Occipital lobe (tissue), 3 donors: ENCODE measurements at places on chromosomes 16 and 17.
A peak's percentile ranks its signal among the peaks of the same experiment; 100 is the strongest.

DNA sequence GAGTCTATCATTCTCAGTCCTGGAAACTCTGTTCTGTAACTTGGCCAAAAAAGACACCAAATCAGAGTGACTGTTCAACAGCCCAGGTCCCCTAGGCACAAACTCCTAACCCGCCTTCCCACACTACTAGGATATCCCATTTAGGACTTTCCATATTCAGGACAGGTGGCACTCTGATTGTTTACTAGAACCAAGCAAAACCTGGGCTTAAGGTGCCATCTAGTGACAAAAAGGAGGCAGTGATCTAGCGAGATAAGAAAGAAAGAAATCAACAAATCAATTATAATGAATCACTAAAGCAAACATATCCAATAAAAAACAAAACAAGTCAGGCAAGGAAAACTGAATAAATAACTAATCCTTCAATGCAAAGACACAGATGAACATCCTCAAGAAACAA is 203.9 kb downstream of the CEP112 start:
- no peak for DNase-seq

DNA sequence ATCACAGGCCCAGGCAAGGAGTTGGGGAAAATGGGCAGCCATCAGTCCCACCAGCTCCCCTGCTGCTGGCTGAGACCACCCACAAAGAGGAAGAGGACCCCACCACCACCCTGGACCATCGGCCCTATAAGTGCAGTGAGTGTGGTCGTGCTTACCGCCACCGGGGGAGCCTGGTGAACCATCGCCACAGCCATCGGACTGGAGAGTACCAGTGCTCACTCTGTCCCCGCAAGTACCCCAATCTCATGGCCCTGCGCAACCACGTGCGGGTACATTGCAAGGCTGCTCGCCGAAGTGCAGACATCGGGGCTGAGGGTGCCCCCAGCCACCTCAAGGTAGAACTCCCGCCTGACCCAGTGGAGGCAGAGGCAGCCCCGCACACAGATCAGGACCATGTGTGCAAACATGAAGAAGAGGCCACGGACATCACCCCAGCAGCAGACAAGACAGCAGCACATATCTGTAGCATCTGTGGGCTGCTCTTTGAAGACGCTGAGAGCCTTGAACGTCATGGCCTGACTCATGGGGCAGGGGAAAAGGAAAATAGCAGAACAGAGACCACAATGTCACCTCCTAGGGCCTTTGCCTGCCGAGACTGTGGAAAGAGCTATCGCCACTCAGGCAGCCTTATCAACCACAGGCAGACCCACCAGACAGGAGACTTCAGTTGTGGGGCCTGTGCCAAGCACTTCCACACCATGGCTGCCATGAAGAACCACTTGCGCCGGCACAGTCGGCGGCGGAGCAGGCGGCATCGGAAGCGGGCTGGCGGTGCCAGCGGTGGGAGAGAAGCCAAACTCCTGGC is 3.6 kb downstream of the ZNF646 start:
- DNase-seq, result no peak

DNA sequence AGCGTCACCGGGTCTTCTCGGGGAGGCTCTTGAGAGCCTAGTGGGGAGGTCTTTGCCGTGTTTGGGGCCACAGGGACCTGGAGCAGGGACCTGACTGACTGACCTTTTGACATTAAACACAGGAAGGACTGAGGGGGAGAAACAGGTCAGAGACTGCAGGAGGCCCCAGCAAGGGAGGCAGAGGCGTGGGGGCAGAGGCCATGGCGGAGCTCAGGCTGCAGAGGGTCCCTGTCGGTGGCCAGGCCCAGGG is 41.6 kb upstream of the GSE1 start:
- no peak for DNase-seq

DNA sequence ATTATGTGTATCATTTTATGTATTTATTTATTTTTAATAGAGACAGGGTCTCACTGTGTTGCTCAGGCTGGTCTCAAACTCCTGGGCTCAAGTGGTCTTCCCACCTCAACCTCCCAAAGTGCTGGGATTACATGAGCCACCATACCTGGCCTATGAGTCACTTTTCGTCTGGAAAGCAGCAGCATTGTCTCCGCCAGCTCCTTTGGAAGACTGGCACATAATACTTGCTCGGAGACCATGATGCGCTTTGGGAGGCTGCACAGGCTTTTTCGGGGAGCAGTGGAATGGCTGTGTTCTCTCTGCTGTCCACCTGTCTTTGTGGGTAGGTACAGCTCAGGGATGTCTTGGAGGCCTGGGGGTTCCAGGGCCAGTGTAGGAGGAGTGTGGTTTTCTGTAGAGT is 102.2 kb downstream of the AATF start:
- no peak for DNase-seq

DNA sequence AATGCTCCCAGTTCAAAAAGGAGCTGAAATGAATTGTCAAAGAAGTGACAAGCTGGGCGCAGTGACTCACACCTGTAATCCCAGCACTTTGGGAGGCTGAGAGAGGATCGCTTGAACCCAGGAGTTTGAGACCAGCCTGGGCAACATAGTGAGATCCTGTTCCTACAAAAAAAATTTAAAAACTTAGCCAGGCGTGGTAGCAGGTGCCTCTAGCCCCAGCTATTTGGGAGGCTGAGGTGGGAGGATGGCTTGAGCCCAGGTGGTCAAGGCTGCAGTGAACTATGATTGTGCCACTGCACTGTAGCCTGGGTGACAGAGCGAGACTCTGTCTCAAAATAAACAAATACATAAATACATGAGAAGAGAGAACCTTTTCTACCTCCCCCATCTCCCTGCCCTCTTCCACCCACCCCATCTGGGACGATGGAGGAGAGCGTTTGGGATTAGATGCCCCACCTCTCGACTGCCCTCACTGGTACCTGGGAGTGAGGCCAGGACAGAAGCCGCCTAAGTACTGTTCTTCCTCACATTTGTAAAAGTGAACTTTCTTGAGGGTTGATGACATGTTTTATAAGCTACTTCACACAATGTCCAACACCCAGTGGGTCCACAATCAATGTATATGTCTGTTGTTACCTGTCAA is 2.4 kb downstream of the IL4R start:
- no peak for DNase-seq

DNA sequence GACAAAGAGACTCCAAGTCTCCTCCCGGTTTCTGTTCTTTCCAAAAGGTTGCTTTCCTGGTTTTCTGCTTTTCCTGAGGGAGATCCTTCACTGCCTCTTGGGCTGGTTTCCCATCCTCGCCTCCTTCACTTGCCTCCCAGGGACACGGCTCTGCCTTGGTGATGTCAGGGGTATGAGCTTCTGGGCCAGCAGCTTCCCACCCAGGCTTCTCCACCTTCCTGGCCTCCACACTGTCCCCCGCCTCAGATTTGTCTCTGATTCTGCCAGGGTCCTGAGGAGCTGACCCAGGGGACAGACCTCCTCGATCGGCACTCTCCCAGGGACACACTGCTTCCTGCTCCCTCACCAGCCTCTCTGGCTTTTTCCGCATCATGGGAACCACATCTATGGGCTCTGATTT is 14.5 kb downstream of the GPR179 start:
- DNase-seq, result no peak

DNA sequence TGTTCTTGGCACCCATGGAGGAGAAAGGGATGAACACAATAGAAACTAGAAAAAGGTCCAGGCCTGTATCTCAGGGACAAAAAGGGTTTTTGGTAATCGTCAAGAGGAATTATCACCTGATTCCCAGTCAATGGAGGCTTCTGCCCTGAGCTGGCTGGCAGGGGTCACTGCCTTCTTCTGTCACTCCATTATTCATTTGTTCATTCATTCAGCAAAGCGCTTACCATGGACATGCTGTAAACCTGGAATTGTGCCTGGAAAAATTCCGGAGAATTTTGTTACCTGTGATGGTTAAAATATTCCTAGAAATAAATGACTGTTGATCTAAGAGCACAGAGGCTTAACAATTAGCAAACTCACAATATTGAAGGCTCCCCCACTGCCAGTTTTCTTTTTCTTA is 212.3 kb downstream of the SHISA9 start:
- DNase-seq, result no peak

DNA sequence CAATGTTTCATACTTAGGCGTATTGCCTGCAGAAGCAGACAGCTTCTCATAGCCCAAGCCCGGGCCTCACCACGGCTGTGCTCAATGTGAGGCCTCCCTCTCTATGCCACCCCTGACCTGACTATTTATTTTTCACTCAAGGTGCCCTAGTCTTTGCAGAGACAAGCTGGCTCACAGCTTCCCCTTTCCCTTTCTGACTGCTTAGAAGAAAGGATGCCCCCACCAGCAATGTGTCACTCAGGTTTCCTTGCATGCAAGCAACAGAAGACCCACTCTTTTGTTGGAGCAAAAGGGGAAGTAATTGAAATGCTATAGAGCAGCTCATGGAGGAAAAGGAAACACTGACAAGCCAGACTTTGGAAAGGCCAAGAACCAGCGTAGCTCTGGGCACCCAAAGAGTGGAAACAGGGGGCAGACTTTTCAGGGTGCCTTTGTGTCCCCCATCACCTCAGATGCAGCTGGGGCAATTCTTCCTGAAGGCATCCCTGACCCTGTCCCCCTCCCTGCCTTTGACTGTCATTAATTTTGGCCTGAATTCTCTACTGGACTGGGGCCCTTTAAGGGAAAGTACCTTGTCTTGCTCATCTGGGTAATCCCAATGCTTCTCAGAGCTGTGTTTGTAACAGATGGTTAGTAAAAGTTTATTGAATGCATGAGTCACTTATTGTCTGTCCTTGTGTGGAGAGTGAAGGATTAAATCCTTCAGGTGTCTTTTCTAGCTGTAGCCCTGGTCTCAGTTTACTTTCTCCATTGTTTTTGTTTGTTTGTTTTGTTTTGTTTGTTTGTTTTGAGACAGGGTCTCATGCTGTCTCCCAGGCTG is 17.8 kb downstream of the RGS9 start:
- DNase-seq, result no peak

- DNase-seq, result peak; percentile 3
Measured at GRCh38 chr16:9372934-9373890, 281.8 kb downstream of the HAPSTR1 start.

GRCh38 chr16:66188917-66189725 is 177.4 kb upstream of the CDH5 start:
- peak; percentile 18 for DNase-seq

GRCh38 chr17:56594320-56595107 is 1.0 kb downstream of the NOG start:
- no peak for DNase-seq

- no peak for DNase-seq
Measured at GRCh38 chr17:50758989-50759544, 8.3 kb downstream of the ANKRD40CL start.

DNA sequence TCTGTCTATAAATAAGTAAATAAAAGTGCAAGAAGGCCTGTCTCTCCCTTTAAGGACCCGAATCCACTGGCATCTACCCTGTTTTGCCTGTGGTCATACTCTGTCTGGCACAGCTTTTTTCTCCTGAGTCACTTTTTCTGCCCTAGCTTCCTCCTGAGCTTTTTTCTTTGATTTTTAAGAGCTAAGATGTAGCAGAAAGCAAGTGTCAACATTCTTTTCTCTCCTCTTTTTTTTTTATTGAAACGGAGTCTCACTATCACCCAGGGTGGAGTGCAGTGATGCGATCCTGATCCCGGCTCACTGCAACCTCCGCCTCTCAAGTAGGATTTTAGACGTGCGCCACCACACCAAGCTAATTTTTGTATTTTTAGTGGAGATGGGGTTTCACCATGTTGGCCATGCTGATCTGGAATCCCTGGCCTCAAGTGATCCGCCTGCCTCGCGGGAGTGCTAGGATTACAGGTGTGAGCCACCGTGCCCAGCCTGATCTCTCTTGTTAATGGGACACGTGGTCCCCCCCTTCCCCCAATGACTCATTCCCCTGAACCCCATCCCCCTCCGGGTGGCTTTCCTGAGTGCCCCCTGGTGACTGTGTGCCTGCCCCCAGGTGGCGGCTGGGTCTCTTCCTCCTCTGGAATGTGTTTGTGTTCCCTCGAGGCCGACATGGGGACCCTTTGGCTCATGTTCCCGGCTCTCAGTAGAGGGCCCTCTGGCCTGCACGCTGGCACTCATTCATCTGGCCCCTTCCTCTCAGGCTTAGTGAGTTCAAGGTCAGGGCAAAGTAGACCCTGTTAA is 14.2 kb downstream of the C16orf90 start:
- DNase-seq, result no peak
